Activated CD4-positive, CD25-positive, alpha-beta regulatory T cell (primary cell): ENCODE measurements at places on chromosomes 2 and 18.

- no peak for DNase-seq
Measured at GRCh38 chr2:105252271-105252670, 10.7 kb downstream of the GPR45 start.

GRCh38 chr2:46924608-46925007 lies 9.0 kb upstream of the MCFD2 start:
- DNase-seq = no peak

DNA sequence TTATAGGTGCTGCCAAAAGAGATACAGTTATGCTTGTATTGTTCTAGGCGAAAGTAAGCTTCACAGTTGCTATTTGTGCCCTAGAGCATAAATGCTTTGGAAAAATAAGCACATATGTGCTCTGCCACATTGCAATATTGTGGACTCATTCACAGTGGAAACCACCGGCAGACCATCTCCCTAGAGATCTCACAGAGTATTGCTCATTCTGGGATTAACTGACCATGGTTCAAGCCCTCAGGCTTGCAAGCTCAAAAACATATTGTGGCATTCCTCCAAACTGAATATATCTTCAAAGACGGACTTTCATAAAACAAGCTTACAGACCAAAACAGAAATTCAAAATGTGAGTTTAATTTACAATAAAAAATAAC lies 158.2 kb upstream of the CCDC150 start:
- no peak for DNase-seq

DNA sequence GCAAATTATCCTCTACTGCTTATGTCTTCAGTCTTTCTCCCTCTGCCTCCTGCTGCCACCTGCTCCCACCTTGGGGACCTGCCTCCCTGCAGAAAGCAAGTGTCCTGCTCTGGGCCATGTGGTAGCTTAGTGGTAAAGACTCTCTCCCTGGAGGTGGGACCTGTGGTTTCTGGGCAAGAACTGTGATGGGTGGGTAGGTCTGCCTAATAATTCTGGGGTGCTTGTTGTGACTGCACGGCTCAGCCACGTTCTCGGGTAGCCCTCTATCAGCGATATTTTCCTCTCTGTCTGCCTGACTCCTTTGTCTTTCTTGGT lies 16.4 kb upstream of the CD28 start:
- DNase-seq = no peak

DNA sequence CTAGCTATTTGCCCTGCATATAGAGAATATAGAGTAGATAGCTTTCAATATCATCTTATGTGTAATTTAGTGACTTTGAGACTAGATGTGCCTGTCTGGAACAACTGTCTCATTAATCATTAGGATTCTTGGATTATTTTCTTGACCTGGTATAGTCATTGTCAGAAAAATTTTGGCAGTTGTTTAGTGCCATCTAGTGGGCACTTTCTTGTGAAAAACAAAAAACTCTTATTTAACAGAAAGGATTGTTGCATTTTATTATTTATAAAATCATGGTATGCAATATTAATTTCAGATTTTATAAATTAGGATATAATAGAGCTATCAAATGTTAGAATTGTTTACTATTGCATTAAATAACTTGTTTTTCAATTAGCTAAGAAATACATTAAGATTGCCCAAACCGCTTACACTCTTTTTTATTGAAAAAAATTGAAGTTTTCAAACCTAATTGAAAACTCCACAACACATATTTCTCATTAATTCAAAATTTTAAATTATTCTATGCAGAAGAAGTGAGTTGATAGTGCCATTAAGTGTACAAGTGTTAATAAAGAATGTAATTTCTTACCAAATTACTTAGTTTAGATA lies 80.3 kb downstream of the DYNAP start:
- no peak for DNase-seq

- DNase-seq = no peak
Measured at GRCh38 chr2:230472621-230473018, 56.6 kb downstream of the SP100 start.

DNA sequence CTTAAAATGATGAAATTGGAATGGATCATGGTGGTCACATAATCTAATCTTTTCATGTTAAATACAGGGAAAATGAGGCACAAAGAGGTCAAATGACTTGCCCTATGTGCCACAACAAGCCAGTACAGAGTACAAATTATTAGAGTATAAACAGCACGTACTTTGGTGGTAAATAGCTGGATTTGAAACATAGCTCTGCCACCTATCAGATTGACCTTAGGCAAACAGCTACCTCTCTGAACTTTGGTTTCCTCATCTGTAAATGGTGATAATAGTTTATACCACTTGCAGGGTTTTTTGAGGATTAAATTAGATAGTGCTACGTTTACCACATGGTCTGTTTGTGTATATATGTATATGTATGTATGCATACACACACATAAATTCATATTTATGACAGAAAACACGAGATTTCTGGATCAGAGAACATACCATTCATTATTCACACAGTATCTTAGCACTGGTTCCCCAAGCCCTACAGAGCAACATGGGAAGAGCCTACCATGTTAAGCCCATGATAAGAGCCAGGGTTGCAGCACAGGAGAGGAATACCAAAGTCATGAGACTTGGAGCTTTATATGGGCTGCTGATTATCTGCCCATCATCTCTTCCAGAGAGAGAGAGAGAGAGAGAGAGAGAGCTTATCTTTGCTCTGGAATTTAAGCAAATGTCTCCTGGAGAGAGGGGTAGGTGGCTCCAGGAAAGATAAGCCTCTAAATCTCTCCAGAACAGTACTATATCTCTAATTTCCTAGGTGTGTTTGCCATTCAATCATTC lies 73.5 kb downstream of the MDH1 start:
- DNase-seq = no peak

DNA sequence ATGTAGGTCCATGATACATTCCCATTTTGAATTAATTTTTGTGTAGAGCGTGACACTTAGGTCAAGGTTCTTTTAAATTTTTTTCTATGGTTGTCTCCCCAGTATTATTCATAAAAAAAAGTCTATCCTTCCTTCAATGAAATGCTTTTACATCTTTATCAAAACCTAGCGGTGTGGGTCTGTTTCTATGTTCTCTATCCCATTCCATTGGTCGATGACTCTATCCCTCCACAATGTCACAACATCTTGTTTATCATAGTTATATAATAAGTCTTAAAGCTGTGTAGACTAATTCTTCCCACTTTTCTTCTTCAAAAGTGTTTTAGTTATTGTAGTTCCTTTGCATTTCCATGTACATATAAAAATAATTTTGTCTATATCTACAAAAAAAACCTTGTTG lies 47.2 kb upstream of the GPR17 start:
- no peak for DNase-seq

DNA sequence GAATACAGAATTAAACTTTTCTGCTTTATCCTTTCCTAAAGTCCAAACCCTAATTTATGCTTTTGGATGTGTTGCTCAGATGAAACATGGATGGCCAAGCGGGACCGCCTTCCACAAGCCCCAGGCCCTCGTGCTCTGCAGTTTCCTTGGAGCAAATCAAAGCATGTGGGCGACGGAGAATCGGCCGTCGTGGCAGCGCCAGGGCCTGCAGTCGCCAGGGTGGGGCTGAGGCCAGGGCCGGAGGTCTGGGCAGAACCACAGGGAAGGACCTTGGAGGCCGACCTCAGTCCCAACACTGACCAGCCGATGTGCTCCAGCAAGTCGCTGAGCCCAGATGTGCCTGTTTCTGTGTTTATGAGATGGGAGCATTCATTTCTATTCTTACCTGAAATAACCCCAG lies 108.1 kb downstream of the MBP start:
- DNase-seq = no peak

DNA sequence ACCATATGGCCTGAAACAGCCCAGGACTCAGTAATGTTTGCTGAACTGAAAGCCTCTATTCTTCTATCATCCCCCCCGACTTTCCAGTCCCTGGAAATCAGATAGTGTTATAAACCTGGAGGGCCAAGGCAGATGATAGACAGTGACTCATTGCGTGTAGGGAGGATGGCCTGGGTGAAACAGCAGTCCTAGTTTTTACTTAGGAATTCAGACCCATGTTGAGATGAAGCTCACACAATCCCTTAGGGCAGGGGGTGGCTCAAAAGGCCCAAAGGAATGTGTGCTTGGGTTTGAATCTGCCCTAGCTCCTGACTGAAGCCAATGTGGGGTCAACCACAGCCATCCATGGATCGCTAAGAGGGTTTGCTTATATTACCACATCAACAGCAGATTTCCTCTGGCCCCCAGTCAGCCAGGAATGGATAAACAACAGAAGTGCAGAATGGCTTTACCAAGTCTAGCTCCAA lies 43.9 kb upstream of the STPG4 start:
- DNase-seq = no peak

- no peak for DNase-seq
Measured at GRCh38 chr2:46518861-46519260, 39.5 kb downstream of the TMEM247 start.

DNA sequence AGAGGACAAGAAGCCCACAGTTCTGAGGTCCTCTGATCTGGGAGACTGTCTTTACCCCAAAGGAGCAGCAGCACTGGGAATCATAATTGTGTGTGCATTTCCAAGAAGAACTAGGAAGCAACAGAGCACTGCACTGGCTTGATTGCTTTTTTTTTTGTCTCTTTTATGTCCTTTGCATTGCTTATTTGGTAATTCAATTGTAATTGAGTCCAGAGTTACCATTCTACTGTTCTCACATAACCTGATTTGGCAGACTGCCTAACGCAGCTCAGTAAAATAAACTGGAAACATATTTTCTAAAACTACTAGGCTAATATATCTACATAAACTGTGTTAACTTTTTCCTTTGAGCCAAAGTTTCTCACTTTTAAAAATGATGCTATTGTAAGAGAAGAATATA lies 190.3 kb upstream of the SLC8A1 start:
- no peak for DNase-seq

DNA sequence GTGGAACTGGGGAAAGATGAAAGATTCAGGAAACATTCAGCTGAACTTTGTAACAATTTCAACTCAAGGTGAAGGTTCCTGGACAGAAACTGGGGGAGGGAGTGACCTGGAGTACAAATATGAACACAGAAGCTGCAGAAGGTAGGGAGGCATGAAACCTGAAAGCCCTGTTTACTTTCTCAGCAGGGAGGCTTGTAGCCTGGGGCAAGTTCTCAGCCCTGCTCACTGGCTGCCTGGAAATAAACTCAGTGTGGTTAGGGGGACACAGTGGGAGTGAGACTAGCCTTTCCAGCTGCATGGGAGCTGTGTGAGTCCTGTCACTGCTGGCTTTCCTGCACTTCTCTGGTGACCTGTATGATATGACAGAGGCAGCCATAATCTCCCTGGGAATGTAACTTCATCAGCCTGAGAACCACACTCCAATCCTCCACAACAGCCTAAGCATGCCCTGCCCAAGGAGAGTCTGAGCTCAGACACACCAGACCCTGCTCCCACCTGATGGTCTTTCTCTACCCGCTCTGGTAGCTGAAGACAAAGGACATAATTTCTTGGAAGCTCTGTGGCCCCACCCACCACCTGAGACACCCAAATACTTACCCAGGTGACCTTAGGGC lies 77.0 kb downstream of the ZSWIM2 start:
- DNase-seq = no peak

DNA sequence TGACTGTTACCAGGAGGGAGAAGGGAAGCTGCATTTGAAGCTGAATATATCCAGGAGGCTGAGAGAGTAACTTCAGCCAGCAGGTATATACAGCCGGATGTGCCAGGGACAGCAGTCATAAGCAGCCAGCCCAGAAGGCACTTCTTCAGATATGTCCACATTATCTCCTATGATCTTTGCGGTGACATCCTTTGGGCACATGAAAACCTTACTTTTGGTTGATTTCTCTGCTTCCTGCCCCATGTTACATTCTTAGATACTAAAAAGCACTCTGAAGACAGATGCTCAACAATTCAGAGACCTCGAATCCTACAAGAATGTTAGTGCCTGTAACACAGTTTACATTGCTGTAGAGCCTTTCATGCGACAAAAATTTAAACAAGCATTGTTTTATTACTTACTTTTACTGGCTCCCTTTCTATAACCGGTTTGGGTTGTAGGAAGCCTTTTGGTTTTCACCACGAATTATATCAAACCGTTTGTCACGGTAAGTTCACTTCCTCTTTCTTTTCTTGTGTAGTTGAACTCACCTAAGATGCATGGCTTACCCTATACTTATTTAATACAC lies 50.3 kb upstream of the TLK1 start:
- DNase-seq = no peak
